NCI-H226 (cell line): ENCODE measurements at places on chromosomes 11 and 22.

DNA sequence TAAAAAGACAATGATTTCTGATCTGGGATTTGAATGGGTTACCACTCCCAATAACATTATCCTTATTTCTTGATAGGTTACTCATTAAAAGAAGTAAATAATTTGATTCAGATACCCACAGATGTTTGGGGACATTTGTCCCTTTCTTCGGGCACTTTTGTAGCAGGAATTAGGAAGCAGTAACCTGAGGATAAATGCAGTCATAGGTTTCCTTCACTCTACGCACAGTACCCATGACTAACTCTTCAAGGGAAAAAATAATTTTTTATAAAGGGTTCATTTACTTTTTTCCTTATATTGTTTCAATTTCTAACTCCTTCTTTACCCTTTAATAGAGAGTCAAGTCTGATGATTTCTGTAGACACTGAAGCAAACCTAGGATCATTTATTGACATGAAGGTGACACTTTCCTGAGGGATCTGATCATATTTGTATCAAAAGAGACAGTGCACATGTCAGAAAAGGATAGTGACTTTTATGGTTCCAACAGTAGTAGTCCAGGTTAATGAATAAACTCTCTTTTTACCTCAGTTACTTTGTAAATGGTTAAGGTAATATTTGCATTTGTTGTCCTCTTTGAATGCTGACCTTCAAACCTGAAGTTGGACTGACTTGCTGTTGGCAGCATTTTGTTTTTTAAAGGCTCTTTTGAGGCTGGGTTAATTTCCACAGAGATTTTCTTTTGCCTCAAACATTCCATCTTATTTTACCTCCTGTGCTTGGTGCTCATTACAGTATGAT, 1072.0 kb downstream of the LRRC4C start:
- no peak for DNase-seq

DNA sequence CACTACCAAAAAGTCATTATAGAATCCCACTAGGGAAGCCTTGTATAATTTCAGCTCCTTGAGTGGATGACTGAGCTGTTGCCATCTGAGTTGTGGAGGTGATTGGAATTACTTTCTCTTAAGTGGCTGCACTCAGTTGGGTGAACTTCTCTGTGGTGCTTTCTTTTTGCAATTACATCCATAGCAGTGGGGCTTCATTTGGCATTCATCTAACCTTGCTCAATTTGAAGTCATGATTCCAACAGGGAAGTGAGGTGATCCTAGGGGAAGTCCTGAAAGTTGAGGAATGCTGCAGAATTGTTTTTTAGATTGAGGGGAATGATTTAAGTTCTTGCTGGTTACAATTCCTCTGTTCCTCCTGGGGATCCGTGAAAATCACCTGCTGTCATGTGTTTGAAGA, 39.6 kb downstream of the ARHGAP42 start:
- DNase-seq = no peak

GRCh38 chr11:30705913-30706675, 119.9 kb upstream of the MPPED2 start:
- no peak for DNase-seq

- DNase-seq = peak; percentile 8
Observed at GRCh38 chr11:106409222-106409621, 331.8 kb downstream of the AASDHPPT start.

GRCh38 chr22:37747080-37747714, 50.3 kb downstream of the TRIOBP start:
- peak; percentile 42 for DNase-seq

DNA sequence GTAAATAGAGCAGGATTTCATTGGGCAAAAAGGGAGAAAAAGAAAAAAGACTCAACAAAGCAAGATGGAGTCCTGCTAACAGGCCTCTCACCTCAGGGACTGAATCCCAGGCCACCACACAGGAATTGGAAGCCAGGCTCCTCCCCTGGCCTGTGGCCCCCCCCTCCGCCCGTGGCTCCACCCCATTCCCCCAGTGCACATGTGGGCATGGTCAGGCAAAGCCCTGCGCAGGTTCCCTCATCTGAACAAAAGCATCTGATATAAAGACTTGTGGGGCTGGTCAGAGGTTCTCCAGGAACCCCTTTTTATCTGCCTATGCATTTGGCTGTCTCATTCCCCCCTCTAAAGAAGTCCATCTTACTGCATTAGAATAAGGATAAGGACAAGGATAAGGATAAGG, 46.0 kb upstream of the PAK1 start:
- no peak for DNase-seq

DNA sequence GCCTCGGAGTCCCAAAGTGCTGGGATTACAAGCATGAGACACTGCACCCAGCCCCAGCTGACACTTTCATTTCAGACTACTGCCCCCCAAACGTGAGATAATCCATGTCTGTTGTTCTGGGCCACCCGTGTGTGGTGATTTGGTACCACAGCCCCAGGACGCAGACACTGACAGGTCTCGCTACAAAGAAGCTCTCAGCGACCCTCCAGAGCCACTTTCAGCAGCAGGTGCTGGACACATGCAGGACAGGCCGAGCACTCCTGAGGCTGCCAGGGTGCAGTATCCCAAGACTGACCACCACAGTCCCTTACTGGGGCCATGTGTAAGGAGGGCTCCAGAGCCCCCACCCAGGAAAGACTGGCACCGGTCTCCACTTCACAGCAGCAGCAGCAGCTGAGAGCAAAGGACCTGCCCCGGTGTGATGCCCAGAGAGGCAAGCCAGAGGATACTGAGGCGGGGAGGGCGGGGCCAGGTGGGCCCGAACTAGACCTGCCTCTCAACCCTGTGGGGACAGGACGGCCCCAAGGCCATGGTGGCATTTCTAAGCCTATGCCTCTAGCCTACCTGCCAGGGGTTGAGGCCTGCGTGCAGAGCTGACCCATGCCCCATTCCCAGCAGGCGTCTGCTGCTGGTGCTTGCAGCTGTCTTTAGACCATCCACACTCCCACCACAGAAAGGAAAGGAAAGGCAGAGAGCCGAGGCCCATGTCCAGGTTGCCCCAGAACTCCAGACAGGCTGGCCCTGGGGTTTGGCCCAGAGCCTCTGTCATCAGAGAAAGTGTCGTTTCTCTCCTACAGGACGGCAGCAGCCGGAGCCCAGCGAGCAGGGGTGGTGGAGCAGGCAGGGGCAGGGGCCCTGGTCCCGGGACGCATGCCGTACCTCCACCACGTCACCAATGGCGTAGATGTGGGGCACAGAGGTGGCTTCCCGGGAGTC, 28.0 kb upstream of the GNB1L start:
- no peak for DNase-seq

- no peak for DNase-seq
Observed at GRCh38 chr11:78311702-78312371, 105.8 kb downstream of the GAB2 start.

- DNase-seq = peak; percentile 49
Observed at GRCh38 chr11:116879800-116880625, 42.6 kb upstream of the APOA1 start.

DNA sequence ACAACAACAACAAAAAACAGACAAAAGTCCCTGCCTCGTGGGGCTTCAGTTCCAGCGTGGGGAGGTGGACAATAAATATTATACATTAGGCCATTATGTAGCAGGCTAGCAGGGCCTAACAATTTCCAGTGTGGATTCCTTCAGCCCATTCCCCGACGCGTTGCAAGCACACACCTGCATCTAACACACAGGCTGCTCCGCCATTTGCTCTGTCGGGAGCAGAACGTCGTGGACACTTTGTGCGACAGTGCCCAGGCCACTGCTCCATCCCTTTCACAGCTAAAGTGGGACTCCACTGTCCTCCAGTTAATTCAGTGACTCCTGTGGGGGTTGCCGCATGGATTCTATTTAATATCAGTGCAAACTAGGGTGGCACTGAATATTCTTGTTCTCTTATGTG, 10.9 kb upstream of the FGF3 start:
- DNase-seq = no peak

DNA sequence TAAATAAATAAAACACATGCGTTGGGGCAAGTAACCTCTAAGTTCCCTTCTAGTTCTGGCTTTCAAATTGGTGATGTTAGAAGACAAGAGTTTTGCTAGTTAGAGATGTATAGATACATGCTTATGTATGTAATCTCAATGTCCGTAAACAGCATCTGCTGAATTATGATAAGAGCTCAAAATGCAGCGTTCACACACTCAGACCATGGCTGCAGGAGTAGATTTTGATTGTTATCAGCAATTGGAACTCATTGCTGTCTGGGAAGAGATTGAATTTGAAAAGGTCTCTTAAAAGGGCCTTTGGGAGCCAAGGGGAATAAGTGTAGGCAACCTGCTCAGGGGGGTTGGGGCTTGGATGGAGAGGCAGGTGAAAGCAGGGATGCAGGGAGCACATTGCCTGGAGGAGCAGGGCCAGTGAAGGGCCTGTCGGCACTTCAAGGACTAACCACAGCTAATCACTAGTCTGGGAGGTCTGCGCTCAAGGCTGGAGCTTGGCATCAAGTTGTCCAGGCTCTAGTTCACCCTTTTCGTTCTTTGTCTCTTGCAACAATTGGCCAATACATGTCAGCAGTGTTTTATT, 2.7 kb upstream of the RAG1 start:
- no peak for DNase-seq

GRCh38 chr11:70153133-70153727, 49.9 kb upstream of the FADD start:
- DNase-seq = no peak

GRCh38 chr22:46439576-46440465, 97.6 kb downstream of the CELSR1 start:
- no peak for DNase-seq

GRCh38 chr22:43639228-43639948, 172.7 kb downstream of the EFCAB6 start:
- DNase-seq = no peak

- no peak for DNase-seq
Observed at GRCh38 chr11:118434553-118435289, 1.6 kb upstream of the KMT2A start.

- DNase-seq = no peak
Observed at GRCh38 chr11:19792510-19792909, 79.9 kb downstream of the NAV2 start.

GRCh38 chr11:95143106-95143681, 53.5 kb downstream of the ENDOD1 start:
- peak; percentile 39 for DNase-seq

- peak; percentile 71 for DNase-seq
Observed at GRCh38 chr11:57290288-57290687, 34.5 kb downstream of the TNKS1BP1 start.

DNA sequence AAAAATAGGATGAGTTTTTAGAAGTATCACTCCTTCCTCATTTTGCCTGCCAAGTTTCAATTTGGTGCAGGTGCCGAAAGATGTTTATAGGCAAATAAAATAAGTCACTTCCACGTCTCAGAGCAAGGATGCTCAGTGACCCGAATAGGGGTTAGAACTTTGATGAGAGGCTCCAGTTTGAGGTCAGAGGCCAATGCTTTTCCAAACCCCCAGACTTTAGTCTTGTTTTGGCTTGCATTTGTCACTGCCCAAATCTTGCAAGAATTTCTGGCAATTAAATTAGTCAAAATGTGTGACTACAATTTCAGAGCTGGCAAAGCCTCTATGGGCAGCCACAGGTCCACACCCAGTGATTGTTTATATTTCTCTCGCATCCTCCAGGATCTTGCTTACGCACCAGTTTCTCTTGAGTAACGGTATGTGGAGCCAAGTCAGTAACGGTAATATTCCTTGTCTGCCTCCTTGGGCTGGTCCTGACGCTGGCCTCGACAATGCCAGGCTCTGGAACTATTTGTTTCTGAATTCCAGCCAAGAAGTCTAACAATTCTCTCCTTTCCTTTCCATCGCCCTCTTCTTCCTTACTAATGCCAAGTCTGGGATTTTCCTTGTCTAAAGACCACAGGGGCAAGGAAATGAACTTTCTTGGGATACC, 9.9 kb upstream of the NUP160 start:
- peak; percentile 96 for DNase-seq

- DNase-seq = no peak
Observed at GRCh38 chr11:14342906-14343305, 16.1 kb downstream of the RRAS2 start.

GRCh38 chr11:19929655-19930054, 217.0 kb downstream of the NAV2 start:
- peak; percentile 57 for DNase-seq

GRCh38 chr11:46336563-46337180, 10.6 kb upstream of the DGKZ start:
- DNase-seq = peak; percentile 96

- DNase-seq = no peak
Observed at GRCh38 chr22:39962071-39962470, 1.9 kb downstream of the TMA7B start.

DNA sequence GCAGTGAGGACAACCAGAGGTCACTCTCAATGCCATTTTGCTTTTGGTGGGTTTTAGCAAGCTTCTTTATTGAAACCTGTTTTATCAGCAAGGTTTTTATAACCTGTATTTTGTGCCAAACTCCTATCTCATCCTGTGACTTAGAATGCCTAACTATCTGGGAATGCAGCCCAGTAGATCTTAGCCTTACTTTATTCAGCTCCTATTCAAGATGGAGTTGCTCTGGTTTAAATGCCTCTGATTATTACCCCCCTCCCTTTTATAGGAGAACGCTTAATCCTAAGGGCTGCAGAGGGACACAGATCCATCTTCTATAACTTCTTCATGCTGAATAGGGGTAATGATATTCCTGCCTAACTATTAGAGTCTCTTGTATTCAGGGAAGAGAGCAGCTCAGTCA, 179.1 kb downstream of the KIF18A start:
- DNase-seq = peak; percentile 36

DNA sequence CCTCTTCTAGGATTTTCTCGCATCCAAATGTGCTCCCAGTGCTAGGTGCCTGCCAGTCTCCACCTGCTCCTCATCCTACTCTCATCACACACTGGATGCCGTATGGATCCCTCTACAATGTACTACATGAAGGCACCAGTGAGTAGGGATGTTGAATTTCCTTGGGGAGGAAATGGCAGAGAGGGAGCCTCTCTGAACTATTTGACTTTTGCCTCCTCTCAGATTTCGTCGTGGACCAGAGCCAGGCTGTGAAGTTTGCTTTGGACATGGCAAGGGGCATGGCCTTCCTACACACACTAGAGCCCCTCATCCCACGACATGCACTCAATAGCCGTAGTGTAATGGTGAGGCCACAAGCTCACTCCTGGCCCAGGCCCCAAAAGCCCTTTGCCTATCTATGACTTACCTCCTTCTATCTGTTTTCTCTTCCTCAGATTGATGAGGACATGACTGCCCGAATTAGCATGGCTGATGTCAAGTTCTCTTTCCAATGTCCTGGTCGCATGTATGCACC, 2.5 kb downstream of the TAF10 start:
- no peak for DNase-seq

GRCh38 chr11:70471254-70471653, 72.9 kb downstream of the CTTN start:
- no peak for DNase-seq

GRCh38 chr11:26102325-26102724, 229.6 kb upstream of the ANO3 start:
- no peak for DNase-seq
